Hematopoietic multipotent progenitor cell treated with erythropoietin and hydrocortisone succinate and interleukin-3 and kit ligand, for 8 days (in vitro differentiated cells): ENCODE measurements at places on chromosomes 3 and 15.

- no peak for DNase-seq
Measured at GRCh38 chr15:60788692-60789103, 309.8 kb upstream of the ICE2 start.

DNA sequence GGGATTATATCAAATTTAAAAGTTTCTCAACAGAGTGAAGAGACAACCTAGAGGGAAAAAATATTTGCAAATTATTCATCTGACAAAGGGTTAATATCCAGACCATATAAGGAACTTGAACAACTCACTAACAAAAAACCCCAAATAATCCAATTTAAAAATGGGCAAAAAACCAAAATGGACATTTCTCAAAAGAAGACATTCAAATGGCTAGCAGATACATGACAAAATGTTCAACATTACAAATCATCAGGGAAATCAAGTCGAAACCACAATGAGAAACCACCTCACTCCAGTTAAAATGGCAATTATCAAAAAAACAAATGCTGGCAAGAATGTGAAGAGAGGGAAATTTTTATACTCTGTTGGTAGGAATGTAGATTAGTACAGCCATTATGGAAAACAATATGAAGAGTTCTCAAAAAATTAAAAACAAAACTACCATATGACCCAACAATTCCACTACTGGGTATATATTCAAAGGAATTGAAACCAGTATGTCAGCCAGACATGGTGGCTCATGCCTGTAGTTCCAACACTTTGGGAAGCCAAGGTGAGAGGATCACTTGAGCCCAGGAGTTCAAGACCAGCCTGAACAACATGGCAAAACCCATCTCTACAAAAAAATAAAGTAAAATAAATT, 88.5 kb downstream of the CSNK1G1 start:
- no peak for DNase-seq

GRCh38 chr3:172816281-172816680, 65.8 kb downstream of the ECT2 start:
- DNase-seq = no peak

GRCh38 chr3:177883957-177884356, 652.3 kb upstream of the KCNMB2 start:
- no peak for DNase-seq

DNA sequence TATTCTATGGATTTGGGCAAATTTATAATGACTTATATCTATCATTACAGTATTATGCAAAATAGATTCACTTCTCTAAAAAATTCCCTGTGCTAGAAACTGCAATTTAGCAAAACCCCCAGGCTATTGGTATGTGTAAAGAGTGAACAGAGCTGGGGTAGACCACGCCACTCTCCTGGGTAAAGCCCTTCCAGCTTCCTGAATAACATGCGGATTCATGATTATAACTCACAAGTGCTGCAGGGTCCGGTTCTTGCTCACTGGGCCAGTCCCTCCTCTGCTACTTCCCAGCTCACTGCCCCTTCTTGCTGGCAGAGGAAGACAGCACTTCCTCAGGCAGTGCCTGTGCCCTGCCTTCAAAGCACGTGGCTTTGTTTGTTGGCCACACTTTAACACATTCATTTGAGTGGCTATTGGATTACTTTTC, 4.1 kb downstream of the CD80 start:
- no peak for DNase-seq

- DNase-seq = peak; percentile 91
Measured at GRCh38 chr3:131026321-131027151, at the start of the genes ASTE1 and NEK11. ASTE1 (minus strand) TSS chr3:131026825; CDS start chr3:131025306, 1,519 bp downstream. NEK11 (plus strand) TSS chr3:131026877; CDS start chr3:131029709, 2,832 bp downstream.

DNA sequence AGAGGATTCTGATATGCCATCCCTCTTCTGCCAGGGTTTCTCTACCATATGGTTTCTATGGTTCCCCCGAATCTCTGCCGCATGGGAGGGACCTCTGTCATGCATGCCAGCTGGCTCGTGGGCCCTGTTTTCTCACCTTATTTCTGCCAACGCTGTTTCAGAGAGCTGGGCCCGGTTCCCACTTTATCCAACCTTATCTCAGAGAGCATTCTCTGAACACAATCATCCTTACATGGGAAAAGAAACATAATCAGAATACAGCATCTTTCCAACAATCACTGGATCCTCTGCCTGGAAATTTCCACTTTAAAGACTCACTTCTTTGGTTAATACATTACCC, 234.5 kb upstream of the ZBTB20 start:
- no peak for DNase-seq

GRCh38 chr15:94258246-94258645, 26.9 kb downstream of the MCTP2 start:
- DNase-seq = no peak

DNA sequence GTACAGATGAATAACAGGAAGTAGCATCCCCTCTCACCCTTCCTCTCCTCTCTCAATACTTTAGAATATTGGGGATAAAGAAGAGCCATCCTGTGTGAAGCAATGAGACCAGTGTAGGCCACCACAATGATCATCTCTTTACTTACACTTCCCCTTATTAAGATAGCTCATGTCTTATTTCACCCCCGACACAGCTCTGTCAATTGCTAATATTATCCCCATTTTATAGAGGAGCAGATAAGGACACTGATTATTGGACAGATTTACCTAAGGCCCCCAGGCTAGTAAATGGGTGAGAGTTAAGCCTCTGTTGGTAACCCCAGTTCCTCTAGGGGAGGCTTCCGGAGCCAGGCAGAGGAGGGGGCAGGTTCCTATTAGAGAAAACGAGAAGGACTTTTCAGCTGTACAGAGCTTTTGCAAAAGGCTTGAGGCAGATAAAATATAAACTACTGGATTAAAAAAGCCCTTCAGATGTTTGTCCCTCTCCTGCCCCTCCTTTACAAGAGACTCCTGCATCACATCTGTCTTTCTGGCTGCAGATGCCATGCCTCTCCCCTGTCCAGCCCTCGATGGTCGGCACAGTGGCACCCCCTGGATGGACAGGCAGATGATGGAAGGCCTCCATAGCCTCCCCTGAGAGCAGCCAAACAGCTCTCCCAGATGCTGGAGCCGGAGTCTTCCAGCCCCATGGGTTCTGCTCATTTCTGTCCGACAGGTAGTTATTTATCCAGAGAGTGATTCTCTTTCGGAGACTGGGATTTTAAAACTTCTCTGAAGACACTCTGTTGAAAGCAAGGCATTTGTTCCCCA, 49.4 kb upstream of the LCTL start:
- no peak for DNase-seq

DNA sequence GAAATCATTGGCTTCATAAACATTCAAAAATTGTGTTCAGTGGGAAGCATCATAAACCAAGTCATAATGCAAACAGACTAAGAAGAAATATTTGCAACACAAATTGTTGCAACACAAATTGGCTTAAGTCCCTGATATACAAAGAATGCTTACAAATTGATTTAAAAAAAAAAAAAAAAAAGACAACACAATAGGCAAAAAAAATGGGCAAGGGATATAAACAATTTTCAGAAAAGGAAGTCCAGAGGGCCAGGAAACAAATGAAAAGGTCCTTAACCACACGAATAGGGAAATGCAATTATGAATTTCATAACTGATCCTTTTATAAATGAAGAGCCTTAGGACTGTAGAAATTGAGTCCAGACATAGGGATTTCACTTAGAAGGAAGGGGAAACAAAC, 98.9 kb downstream of the LRRK1 start:
- no peak for DNase-seq

- DNase-seq = no peak
Measured at GRCh38 chr15:32882955-32883354, 165.2 kb downstream of the GREM1 start.

DNA sequence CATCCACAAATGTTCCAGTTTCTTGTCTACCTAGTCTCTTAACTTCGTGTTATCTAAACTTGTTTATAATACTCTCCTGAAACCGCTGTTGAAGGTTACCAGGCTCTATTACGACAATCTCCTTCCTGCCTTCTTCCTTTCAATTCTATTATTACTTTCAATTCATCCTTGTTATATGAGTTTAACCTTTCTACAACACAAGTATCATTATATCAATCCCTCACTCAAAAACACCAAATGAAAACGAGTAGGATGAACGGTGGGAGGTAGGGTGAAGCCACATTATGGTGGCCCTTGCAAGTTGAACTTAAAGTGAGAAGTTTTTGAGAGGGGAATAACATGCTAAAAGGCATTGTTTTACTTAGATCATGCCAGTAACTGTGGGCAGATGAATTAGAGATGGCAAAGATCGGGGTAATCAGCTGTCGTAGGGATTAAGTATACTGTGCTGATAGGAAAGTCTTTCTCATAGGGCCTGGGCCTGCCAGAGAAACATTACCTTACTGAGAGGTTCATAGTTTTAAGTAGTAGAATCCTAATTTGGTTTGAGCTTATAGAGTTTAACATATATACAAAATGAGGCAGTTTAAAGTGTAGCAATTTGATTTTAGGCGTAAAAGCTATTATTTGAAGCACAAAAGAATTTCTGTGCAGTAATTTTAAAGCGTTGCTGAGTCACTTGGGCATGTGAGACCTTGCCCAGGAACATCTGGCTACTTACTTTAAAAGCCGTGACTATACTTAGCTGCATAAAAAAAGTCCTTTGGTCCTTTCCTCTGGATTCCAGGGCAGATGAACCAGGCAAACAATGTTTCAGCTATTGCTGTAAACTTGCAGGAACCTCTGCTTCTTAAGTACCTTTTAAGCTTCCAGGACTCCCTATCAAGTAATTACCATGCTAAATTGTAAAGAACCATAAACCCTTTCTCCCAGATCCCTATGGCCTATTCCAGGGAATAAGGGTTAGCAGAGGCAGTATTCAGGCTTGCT, 3.3 kb upstream of the CEP97 start:
- DNase-seq = no peak

DNA sequence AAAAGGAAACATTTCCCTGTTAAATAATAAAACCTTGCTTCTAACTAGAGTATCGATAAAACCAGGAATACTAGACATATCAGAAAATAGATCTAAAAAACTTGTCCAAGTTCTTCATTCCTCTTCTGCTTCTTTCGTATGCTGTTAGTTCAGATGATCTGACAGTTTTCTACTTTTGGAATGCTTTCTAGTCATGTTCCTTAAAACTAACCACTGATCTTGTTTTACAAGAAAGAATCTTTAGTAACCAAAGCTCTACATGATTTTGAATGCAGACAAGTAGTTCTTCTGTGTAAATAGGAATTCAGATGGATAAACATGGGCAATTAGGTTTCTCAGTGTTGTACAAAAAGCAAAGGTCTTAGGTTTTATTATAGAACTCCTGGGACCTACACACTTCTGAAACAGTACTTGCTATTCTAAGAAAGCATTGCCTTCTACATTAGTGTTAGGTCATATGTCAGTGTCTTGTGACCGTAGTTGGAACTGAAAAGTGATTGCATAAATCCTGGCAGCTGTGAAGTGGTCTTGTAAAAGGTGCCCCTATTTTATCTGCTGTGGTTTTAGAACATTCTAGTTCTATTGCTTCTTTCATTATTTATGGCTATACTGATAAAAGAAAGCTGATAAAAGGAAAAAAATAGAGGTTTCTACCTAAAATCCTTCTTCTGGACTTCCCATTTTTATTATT, 40.7 kb downstream of the SNRK start:
- peak; percentile 20 for DNase-seq

DNA sequence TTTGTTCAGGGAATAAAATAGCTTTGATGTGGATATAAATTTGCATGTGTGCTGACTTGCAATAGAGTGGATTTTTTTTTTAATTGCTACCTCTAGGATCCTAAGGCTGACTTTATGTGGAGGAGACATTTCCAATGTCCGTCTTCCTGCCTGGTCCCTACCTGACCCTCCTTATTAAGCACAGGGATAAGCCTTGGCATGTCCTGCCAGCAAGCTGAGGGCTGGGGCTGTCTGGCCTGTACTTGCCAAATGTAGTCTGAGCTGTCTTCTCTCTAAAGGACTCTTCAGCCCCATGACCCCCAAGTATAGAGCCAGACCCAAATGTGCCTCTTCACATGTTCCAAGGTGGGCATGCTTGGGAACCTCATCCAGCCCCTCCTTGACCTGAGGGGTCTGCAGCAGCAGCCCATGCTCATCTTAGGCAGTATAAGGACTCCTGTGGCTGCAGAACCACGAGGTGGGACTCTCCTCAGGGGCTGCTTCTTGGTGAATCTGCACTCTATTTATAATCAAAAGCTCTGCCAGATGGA, 88.8 kb downstream of the CACNA1D start:
- DNase-seq = no peak

GRCh38 chr3:77281721-77282120, 241.8 kb downstream of the ROBO2 start:
- no peak for DNase-seq

- no peak for DNase-seq
Measured at GRCh38 chr3:179589143-179589542, 15.3 kb downstream of the MRPL47 start.

GRCh38 chr15:90060797-90061196, 41.5 kb downstream of the IDH2 start:
- no peak for DNase-seq

- DNase-seq = no peak
Measured at GRCh38 chr3:195226445-195226844, 44.5 kb downstream of the XXYLT1 start.

GRCh38 chr15:44598892-44599291, 61.9 kb downstream of the EIF3J start:
- peak; percentile 70 for DNase-seq

- no peak for DNase-seq
Measured at GRCh38 chr3:118292841-118293240, 741.8 kb downstream of the IGSF11 start.

DNA sequence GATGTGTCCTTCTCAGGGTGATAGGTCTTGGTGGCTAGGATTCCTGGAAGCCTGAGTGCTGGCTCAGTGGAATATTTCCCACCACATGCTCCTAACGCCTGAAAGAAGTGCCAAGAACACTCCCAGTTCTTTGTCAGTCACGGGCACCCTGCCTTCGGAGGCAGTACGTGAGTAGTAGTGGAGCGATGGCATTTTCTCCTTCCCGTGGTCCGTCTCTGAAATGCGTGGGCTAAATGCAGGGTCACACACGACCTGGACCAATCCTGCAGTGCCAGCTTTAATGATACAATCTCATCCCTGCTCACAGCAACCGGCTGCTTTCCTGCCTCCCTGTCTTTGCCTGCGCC, 14.5 kb downstream of the H1-8 start:
- no peak for DNase-seq

DNA sequence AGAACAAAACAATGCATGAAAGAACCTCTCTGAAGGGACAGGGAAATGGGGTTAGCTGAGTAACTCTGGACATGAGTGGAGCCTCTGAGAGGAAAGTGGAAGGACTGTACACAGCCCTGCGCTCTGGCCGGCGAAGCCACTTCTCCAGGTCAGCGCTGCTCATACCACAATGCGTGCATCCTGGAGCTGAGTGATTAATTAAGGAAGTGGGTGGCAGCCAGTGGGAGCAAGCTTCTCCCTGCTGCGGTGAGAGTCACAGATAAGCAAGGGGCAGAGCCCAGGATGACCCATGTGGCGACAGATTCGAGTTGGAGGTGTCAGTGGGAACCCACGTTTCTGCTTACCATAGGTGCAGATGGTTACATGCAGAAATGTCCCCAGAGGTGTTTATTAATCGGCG, 48.0 kb downstream of the KLF15 start:
- peak; percentile 68 for DNase-seq
